ENCODE measurements at places on chromosomes 1 and 21. TPM values are rescaled to one million over a fixed set of nuclear protein-coding genes. Genes with fewer than 3 reads are reported as not detected.

GRCh38 chr1:53259932-53260331, 21.6 kb upstream of the MAGOH start:
- H3K27ac ChIP-seq = no peak overlapping the region
- no peaks in the 10 kb centered on the region for H3K27me3 ChIP-seq
- H3K36me3 ChIP-seq = no peaks in the 10 kb centered on the region

ARTN gene
- total RNA-seq = 0.48 TPM

DNA sequence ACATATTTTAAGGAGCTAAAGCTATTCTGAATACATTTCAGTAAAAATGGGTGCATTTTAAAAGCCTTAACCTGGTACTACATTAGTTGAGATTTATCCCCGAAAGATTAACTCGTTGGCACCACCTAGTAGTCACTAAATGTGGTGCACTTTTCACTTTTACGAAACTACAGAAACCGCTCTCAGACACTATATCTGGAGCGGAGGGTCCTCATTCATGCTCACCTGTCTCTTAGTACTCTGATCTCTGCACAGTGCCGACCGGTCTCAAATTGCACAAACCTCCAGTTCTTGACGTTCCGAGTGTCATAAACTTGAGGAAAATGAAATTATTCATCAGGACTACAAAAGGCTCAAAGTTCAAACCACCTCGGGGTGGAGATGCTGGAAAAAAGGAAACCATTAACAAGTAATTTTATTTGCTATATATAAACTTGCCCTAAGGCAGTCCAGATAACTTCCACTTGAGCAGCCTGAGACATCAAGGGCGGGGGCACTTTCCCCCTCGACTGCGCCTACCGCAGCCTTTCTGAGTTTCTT, 722 bp downstream of the LZIC start:
- peak overlapping the region; percentile 87 for H3K4me3 ChIP-seq
- H3K4me1 ChIP-seq = no peaks in the 10 kb centered on the region
- H3K27ac ChIP-seq = peak overlapping the region; percentile 85
- no peak for DNase-seq
- no peaks in the 10 kb centered on the region for H3K36me3 ChIP-seq

ITPKB gene
- total RNA-seq = 53.8 TPM

- no peaks in the 10 kb centered on the region for H3K4me1 ChIP-seq
- H3K4me3 ChIP-seq = no peak overlapping the region
- H3K27ac ChIP-seq = no peak overlapping the region
- H3K27me3 ChIP-seq = no peaks in the 10 kb centered on the region
Measured at GRCh38 chr1:31750858-31751510, 13.2 kb downstream of the ADGRB2 start.

DNA sequence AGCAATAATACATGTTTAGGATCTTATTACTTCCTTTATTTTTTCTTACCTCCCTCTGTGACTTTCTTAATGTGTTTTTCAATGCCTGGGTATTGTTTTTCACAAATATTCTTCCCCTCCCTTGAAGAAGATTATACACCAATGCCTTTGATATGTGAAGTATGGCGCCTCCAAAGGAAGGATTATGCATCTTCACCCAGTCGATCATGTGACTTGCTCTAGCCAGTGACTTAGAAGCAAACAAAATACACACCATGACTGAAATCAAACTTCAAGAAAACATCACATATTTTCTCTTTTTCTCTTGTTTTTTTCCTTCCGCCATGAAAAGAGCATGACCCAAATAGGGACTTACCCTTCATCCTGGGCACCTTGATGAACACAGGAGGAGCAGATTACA, 297.1 kb downstream of the NCAM2 start:
- H3K27me3 ChIP-seq = no peaks in the 10 kb centered on the region
- H3K27ac ChIP-seq = no peak overlapping the region
- no peak overlapping the region for H3K4me3 ChIP-seq
- H3K36me3 ChIP-seq = no peaks in the 10 kb centered on the region
- no peaks in the 10 kb centered on the region for H3K4me1 ChIP-seq

- H3K4me3 ChIP-seq = no peak overlapping the region
- no peaks in the 10 kb centered on the region for H3K36me3 ChIP-seq
- DNase-seq = no peak
- H3K27ac ChIP-seq = no peak overlapping the region
Measured at GRCh38 chr1:106802181-106802580, 254.3 kb upstream of the PRMT6 start.

- peak overlapping the region; percentile 25 for H3K27ac ChIP-seq
- no peaks in the 10 kb centered on the region for H3K4me1 ChIP-seq
- DNase-seq = peak; percentile 53
- no peaks in the 10 kb centered on the region for H3K36me3 ChIP-seq
Measured at GRCh38 chr1:208090388-208091301, 153.5 kb downstream of the PLXNA2 start.

DNA sequence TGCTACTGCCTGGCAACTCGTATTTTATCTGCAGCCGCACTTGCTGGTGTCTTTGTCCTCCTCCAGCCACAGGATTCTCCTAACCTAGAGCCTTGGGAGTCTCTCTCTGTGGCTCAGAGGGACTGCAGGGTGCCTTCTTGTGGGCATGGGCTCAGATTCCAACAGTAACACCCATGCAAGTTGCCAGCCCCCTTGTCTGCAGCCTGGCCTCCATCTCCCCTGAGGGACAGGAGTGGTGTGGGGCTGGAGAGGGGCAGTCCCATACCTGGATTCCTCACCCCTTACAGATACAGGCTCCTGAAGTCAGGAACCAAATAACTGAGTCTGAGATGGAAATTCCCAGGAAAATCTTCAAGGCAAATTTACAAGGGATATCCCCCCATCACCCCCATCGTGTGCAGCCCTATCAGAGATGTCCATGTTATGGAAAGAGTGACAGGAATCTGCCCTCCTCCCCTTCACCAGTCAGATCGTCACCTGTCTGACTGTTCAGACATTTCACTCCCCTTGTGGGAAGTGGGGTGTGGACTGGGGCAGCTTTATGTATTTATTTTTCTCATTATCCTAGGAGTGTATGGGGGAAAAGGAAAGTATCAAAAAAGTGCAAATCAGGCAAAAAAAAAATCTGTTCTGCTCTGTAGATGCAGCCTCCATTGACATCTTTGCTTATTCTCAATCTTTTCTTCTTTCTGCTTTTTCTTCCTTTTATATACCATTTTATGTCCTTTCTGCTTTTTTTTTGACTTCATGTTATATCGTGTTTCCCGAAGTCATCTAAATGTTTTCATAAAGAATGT, 70.8 kb downstream of the MAN1C1 start:
- H3K36me3 ChIP-seq = no peaks in the 10 kb centered on the region
- no peak for DNase-seq
- no peaks in the 10 kb centered on the region for H3K27me3 ChIP-seq
- no peak overlapping the region for H3K4me3 ChIP-seq
- H3K4me1 ChIP-seq = peaks cover 4% of the 10 kb centered on the region

CERS2 gene
- total RNA-seq = 108 TPM

RGS13 gene
- not detected for total RNA-seq

DDX20 gene
- total RNA-seq = 25.8 TPM

GRCh38 chr1:55500601-55501000, 285.4 kb upstream of the USP24 start:
- no peaks in the 10 kb centered on the region for H3K36me3 ChIP-seq
- H3K27me3 ChIP-seq = no peaks in the 10 kb centered on the region
- no peak overlapping the region for H3K27ac ChIP-seq

DNA sequence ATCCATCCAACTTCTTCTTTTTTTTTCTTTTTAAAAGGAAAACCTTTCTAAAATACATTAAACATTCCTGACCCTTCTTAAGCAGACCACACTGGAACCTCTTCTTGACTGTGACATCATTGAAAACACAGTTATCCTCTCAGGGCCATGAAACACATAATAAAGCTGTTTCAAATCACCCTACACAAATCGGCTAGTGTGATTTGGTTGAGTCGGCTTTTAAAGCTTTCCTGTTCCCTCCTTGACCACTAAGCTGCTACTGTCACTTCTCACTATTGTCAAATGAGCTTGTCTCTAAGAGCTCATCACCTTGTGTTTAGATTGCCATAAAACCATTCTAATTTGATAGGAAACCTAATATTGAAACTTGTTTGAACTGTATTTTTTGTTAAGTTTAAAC, 5.9 kb downstream of the USP24 start:
- no peaks in the 10 kb centered on the region for H3K36me3 ChIP-seq
- no peak overlapping the region for H3K27ac ChIP-seq
- no peak overlapping the region for H3K4me3 ChIP-seq
- no peaks in the 10 kb centered on the region for H3K27me3 ChIP-seq

GRCh38 chr1:206547104-206547503, 39.8 kb downstream of the RASSF5 start:
- no peaks in the 10 kb centered on the region for H3K4me1 ChIP-seq
- H3K27me3 ChIP-seq = no peaks in the 10 kb centered on the region
- no peak overlapping the region for H3K4me3 ChIP-seq
- no peaks in the 10 kb centered on the region for H3K36me3 ChIP-seq
- H3K27ac ChIP-seq = no peak overlapping the region

- no peaks in the 10 kb centered on the region for H3K27me3 ChIP-seq
- no peak overlapping the region for H3K4me3 ChIP-seq
- no peak for DNase-seq
- no peaks in the 10 kb centered on the region for H3K4me1 ChIP-seq
- no peaks in the 10 kb centered on the region for H3K36me3 ChIP-seq
Measured at GRCh38 chr21:33967086-33967571, 51.5 kb upstream of the ATP5PO start.

SPTA1 gene
- total RNA-seq = not detected

KCNJ10 gene
- total RNA-seq = not detected

DNA sequence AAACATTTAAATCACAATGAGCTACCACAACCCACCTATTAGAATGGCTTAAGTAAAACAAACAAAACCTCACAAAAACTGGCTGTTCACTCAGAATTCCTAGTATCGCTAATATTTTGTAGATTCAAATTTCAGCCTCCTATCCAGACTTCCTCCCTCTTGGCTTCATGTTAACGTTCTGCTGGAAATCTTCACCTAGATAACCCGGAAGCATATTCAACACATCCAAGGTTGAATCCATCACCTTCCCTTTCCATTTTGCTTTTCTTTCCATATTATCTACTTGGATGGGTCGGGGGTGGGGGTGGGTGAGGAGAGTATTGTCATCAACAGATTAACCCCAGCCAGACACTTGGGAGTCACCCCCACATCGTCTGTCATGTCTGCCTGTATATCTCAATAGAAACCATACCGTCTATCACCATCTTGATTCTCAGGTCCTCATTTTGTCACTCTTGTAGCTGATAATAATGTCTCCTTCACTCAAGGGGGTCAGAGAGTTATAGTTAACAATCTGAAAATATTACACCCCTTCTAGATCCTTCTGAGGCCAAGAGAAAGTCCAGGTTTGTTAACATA, 1.7 kb upstream of the DPH5 start:
- H3K4me3 ChIP-seq = no peak overlapping the region
- no peaks in the 10 kb centered on the region for H3K27me3 ChIP-seq
- DNase-seq = no peak
- H3K36me3 ChIP-seq = no peaks in the 10 kb centered on the region
- no peak overlapping the region for H3K27ac ChIP-seq
- H3K4me1 ChIP-seq = no peaks in the 10 kb centered on the region

FMN2 gene
- 1.0 TPM for total RNA-seq

DNA sequence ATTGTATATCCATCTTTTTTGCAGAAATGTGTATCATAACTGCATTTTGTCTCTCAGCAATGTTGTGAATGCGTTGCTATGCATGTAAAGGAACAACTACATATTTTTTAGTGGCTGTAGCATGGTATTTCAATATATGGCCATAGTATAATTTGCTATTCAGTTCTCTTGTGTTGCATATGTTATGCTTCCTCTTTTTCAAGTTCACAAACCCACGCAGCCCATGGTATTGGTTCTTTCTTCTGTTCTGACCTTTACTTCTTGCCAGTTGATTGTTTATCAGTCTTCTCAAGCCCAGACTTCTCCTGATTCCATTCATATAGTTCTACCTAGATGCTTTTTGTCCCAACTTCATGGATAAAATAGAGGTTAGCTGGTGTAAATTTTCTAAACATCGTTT, 6.1 kb downstream of the SLC22A15 start:
- DNase-seq = no peak
- no peaks in the 10 kb centered on the region for H3K4me1 ChIP-seq
- H3K4me3 ChIP-seq = no peak overlapping the region
- H3K27ac ChIP-seq = no peak overlapping the region
- H3K27me3 ChIP-seq = no peaks in the 10 kb centered on the region

DNA sequence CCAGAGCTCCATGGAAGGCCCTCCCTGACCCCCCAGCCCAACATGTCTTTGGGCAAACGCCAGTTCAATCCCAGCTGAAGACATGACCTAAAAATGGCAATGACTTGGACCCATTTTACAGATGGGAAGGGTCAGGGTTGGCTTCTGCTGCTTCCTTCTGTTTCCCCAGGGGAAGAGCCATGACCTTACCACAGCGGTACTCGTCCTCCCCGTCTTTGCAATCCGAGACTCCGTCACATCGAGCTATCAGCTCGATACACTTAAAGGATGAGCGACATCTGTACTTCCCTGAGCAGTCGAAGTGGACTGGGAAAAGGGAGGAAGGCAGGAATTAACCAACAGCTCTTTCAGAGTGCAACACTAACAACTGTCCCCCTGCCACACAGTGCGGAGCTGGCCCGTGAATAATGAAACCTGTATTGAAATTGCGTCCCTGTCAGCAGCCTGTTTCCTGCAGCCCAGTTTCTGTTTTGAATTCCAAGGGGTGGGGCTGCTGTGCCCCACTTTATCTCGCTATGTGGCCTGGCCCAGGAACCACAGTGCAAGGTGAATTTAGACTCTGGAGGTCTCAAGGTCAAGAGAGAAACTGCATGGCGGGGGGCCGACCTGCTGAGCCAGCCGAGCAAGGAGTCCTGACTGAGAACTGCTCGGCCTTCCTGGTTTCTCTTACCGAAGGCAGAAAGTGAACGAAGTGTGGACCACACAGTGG, 7.0 kb downstream of the TMPRSS3 start:
- H3K36me3 ChIP-seq = no peaks in the 10 kb centered on the region
- no peak overlapping the region for H3K4me3 ChIP-seq
- no peaks in the 10 kb centered on the region for H3K27me3 ChIP-seq

OR2M3 gene
- not detected for total RNA-seq

- H3K4me1 ChIP-seq = no peaks in the 10 kb centered on the region
- H3K27me3 ChIP-seq = no peaks in the 10 kb centered on the region
- H3K4me3 ChIP-seq = no peak overlapping the region
- no peak overlapping the region for H3K27ac ChIP-seq
- no peak for DNase-seq
Measured at GRCh38 chr1:85316321-85316720, 39.9 kb upstream of the BCL10 start.

Measured in uterus (tissue), 4 donors.